ENCODE measurements at places on chromosomes 3 and 15. TPM values are rescaled to one million over a fixed set of nuclear protein-coding genes. Genes with fewer than 3 reads are reported as not detected.

CPNE9 gene
- not detected for polyA plus RNA-seq

DNA sequence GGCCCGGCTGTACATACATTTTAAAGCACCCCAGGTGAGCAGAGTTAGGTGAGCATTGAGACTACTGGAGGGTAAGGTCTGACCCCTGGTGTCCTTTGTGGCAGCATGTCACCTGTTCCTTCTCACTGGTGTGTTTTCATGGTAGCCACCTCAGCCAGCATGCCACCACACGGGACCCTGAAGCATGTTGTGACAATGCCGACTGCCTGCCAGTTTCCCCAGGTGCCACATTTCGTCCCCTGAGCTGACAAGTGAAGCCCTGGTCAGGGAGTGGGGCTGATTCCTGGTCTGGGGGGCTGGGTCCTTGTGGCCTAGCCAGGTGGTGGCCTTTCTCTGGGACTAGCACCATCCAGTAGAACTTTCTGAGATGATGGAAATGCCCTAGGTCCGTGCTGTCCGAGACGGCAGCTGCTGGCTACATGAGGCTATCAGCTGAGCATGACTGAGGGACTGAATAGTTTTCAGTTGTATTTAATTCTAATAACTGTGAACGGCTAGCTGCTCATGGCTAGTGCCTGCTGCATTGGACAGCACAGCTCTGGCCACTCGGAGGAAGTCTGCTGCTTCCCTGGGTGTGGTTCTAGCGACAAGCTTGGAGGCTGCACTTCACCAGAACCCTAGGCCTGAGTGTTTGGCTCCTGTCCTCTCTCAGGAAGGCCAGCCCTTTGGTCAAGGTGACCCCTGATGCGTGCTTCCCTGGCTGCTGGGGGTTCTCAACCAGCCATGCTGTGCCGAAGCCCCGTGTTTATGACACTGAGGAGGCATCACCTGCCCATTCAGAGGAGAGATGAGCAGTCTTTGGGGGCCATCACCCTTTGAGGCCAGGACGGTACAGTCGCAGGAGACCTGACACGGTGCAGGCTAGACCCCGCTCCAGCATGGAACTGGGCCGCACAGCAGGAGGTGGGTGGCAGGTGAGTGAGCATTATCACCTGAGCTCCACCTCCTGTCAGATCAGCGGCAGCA, 3.9 kb downstream of the C3orf22 start:
- DNase-seq = no peak

TP63 gene
- polyA plus RNA-seq = not detected

DNA sequence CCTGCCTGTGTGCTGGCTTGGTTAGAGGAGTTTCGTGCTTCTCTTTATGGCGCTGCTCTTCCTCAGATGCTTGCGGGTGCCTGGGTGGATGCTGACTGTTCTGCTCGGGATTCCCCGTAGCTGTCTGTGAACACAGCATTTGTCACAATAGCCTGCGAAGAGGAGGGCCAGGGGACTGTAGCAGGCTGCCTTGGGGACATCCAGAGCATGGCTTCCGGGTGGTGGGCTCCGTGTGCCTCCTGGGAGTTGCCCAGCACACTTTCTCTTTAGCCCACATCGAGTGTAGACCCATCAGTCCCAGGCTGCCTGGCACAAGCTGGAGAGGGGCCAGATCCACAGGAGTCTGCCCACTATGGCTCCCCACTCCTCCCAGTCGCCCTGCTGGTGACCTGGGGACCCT, 22.4 kb downstream of the LRRK1 start:
- no peak for DNase-seq

PDZRN3 gene
- 10.7 TPM for polyA plus RNA-seq

GRCh38 chr15:92393980-92394308, 263 bp downstream of the ST8SIA2 start:
- no peak for DNase-seq

UCN2 gene
- polyA plus RNA-seq = 0.27 TPM

DPPA2 gene
- polyA plus RNA-seq = not detected

DNAH12 gene
- 0.06 TPM for polyA plus RNA-seq

DNA sequence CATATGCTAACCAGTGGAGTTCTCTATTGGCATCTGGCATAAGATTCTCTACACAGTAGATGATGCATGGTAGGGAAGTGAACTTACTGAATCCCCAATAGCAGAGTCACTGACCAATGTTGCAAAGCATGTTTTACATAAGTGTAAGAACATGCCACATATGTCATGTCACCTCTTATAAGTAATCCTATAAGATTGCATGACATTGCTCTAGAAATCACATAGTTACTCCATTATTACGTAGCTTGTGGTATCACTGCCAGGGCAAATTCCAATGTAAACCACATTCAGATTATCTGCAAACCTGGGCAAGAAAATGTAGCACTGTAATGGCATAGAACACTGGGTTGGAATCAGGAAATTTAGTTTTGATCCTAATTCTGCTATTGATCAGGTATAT, 198.2 kb upstream of the UMPS start:
- peak; percentile 58 for DNase-seq

DNA sequence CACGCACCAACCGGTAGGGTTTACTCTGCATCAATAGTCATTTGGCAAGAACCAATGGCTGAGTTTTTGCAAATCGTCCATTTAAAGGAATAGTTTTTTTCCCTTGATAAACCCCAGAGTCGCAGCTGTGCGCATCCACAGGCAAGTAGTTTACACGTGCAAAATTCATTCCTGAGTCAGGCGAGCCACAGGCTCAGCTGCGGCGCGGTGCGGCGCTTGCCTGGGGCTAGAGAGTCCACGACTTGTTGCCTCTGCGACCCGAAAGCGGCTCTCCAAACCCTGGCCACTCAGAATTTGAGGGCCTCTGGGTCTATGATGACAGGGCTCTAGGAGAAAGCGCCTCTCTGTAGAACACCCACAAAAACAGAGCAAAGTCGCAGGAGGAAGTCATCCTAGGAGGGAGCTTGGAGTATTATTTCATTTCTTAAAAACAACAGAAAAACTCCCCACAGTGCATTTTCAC, 36.7 kb downstream of the ZIC4 start:
- DNase-seq = no peak

GRCh38 chr3:122260206-122260605, 64.8 kb upstream of the CSTA start:
- DNase-seq = no peak

GRCh38 chr3:177498037-177498857, 301.0 kb upstream of the TBL1XR1 start:
- peak; percentile 25 for DNase-seq

DNA sequence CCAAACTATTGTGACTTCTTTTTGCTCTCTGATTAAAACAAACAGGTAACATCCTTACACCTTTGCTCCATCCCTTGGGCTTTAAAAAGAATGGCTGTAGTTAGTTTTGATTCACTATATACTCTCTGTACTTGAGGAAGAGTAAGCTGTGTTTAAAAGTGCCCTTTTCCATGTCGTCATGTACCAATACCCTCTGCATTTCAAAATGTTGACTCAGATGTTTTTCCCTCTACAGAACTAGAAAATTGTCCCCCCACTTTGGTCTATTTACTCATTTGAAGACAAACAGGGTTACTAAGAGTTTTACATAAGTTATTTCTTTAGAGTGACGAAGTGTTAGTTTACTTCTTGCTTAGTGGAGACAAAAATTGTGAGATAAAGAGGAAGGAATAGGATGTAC, 62.7 kb downstream of the TASOR start:
- DNase-seq = no peak

FANCD2 gene
- 25.5 TPM for polyA plus RNA-seq

FOXB1 gene
- polyA plus RNA-seq = not detected

DNA sequence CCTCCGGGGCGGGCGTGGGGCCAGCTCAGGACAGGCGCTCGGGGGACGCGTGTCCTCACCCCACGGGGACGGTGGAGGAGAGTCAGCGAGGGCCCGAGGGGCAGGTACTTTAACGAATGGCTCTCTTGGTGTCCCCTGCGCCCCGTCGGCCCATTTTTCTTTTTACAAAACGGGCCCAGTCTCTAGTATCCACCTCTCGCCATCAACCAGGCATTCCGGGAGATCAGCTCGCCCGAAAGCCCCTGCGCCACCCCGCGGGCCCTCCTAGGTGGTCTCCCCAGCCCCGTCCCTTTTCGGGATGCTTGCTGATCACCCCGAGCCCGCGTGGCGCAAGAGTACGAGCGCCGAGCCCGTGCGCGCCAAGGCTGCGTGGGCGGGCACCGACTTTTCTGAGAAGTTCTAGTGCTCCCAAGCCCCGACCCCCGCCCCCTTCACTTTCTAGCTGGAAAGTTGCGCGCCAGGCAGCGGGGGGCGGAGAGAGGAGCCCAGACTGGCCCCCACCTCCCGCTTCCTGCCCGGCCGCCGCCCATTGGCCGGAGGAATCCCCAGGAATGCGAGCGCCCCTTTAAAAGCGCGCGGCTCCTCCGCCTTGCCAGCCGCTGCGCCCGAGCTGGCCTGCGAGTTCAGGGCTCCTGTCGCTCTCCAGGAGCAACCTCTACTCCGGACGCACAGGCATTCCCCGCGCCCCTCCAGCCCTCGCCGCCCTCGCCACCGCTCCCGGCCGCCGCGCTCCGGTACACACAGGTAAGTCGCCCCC, at the start of gene THBS1:
THBS1 (plus strand) TSS at position 595 of the 757 bp plus-strand sequence. CDS start 779 bp downstream, outside the sequence.
- DNase-seq = peak; percentile 93

DNA sequence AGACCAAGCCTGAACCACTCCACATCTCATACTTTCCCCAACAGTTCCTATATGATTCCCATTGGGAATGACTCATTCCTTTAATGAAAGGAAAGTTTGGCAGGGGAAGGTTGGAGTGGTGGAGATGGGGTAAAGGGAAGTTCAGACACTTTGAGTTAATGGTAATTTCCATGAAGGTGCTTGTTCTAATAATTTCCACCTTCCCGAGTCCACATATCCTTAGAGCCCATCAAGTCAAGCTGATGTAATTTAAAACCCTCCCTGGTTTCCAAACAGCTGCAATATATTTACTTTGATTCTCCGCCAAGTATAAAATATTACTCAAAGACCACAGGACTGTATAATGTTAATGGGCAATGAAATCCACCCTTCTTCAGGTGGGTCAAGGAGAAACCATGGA, 95.0 kb upstream of the GALNT15 start:
- DNase-seq = peak; percentile 58

- DNase-seq = no peak
These were observed 810.6 kb upstream of the NR2F2 start for GRCh38 chr15:95519887-95520286.

IGSF10 gene
- polyA plus RNA-seq = 2.8 TPM

SUMF1 gene
- 64.6 TPM for polyA plus RNA-seq

SENP8 gene
- polyA plus RNA-seq = 3.0 TPM

DNA sequence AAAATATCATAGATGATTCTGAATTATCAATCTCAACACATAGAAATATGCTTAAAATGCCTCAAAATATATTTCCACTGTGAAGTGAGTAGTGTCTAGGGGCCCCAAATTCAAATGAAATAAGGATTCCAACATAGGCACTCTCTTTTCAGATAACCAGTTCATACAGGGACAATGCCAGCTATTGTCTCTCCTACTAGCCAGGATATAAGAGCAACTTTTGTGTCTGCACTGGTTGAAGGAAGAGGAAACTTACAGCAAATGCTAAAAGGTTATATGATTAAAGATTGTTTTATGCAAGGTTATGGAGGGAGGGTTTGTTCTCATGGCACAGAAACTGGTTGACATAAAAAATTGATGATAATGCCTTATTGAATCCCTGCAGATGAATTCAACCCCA, 579.4 kb upstream of the ALCAM start:
- DNase-seq = no peak

DNA sequence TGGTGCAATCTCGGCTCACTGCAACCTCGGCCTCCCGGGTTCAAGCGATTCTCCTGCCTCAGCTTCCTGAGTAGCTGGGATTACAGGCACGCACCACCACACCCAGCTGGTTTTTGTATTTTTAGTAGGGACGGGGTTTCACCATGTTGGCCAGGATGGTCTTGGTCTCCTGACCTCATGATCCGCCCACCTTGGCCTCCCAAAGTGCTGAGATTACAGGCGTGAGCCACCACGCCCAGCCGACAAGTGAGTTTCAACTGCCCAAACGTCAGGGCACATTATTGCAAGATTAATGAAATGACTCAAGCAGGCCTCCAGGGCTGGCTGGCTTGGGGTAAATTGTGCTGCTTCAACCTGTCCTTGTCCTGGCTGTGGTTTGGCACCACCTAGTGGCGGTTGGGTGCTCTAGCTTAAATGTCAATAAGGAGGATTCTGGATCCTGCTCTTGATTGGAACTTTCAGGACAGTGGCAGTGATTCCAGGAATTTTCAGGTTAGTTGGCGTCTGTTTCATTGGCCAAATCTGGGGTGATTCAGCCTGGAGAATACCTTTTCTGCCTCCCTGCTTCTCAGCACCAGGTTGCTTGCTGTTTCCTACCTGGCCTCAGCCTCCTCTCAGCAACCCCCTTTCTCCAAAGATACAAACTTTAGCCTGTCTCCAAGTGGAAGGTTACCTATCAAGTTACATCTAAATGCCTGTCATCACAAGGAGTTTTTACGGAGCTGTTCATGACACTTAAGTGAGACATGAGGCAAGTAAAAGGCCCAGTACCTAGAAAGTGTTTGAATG, 32.4 kb upstream of the SACM1L start:
- DNase-seq = peak; percentile 97

CACNA1D gene
- 0.33 TPM for polyA plus RNA-seq

DNA sequence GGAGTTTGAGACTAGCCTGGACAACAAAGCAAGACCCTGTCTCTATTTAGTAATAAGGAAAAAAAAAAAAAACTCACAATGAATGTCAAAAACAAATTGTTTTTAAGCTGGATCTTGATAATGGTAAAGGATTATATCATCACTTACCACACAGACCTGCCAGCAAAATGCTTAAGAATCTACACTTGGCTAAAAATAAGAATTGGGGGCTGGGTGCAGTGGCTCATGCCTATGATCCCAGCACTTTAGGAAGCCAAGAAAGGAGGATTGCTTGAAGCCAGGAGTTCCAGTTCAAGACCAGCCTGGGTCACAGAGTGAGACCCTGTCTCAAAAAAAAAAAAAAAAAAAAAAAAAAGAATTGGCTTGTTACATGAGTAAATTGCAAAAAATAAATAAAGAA, 31.0 kb downstream of the ACAP2 start:
- peak; percentile 78 for DNase-seq

- DNase-seq = no peak
These were observed 43.2 kb downstream of the TMEM45A start for GRCh38 chr3:100535610-100535943.

DNA sequence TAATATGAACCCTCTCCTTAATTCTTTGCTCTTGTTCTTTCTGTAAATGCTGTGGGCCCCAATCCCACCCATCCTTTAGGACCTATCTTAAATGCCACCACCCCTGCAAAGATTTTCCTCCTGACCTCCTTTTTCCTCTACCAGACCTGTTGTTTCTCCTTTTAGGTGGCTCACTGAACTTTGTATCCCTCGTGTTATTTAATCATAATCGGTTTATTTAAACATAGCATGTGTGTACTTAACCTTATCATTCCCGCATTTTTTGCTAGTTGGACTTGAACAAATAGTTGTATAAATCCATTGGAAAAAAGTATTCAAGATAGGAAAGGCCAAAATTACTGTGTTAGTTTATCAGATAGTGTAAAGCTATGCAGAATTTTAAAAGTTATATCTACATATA, 988 bp upstream of the NFKBIZ start:
- DNase-seq = no peak

DNA sequence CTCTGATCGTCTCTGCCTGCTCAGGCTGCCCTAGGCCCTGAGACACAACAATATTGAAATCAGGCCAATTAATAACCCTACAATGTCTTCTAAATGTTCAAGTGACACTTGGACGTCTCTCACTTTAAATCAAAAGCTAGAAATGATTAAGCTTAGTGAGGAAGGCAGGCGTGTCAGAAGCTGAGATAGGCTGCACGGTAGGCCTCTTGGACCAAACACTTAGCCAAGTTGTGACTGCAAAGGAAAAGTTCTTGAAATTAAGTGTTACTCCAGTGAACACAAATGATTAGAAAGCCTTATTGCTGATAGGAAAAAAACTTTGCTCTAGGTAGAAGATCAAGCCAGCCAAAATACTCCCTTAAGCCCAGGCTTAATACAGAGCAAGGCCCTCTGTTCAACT, 2.2 kb downstream of the HPS3 start:
- no peak for DNase-seq

- DNase-seq = no peak
These were observed 651 bp downstream of the MTMR14 start for GRCh38 chr3:9649791-9650521.

All from fibroblast of lung (primary cell).